ENCODE measurements at places on chromosomes 11 and 22.

GRCh38 chr11:83852775-83853442 lies 566.7 kb upstream of the CCDC90B start:
- no peak for DNase-seq

DNA sequence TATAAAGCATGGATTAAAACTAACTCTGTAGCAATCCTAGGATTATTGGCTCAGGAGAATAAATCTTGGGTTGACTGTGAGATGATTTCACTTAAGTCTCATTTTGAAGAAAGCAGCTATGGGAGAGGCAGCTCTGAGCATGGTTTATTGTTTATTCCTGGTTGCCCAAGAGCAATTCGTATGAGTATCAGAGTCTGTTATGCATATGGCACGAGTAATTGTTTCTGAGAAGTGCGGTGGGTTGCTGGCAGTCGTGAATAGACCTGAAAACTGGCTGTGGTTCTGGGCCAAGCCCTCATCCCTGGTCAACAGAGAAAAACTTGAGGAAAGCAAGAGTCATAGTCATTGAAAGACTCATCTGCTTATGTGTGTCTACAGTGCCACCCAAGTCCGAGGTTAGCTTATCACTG lies 26.8 kb downstream of the DIXDC1 start:
- DNase-seq: no peak

- no peak for DNase-seq
These were observed 2.1 kb downstream of the BARX2 start for GRCh38 chr11:129377739-129378138.

DNA sequence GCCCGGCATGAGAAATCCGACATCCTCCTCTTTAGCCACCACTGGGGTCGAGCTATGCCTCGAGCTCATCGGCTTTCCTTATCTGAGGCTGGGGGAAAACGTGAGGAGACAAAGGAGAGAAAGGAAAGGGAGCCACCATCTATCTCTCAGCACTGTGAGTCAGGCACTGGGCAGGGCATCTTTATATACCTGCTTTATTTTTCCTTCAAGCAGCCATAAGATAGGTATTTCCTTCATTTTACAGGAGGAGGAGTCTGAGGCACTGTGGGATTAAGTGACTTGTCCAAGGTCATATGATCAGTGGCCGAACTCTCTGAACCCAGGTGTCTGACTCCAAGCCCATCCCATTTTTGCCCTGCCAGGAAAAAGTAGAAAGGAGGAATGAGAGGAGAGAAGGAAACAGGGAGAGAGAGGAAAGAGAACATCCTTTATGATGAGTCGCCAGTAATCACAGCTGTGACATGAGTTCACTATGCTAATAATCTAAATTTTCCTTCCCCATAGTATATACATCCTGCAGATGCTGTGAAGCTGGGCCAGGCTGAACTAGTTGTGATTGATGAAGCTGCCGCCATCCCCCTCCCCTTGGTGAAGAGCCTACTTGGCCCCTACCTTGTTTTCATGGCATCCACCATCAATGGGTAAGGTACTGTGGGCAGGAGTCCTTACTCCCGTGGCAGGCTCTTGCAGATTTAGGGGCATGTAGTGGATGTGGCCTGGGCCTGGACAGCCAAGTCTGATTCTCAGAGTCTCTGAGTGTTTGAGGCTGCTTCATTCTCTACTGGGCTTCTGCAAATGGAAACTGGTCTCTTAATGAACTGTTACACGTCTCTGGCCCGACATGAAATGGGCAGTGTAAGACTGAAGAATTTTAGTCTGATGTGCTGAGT lies 21.8 kb downstream of the NAT10 start:
- no peak for DNase-seq

GRCh38 chr11:61720597-61720996 lies 31.8 kb upstream of the MYRF start:
- no peak for DNase-seq

DNA sequence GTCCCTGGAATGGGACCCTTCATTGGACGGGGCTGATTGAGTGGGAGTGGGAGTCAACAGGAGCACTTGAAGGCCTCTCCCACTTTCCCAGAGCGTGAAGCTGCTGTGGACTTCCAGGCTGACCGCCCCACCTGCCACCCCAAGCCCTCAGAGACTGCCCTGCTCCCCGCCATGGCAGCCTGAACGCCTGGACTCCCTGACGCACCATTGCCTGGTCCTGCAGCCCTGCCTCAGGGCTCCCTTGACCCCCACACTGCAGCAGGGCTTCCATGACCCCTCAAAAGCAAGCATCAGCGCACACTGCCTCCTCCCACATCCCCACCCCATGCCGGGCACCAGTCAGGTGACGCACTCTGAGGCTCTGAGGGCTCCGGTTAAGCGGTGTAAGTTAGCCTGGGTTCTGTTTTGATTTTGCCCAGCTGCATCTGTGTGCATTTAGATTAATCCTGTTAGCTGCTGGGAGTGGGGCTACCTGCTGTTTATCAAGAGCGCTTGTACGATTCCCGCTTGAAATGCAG lies 39.4 kb downstream of the TRIM29 start:
- no peak for DNase-seq

DNA sequence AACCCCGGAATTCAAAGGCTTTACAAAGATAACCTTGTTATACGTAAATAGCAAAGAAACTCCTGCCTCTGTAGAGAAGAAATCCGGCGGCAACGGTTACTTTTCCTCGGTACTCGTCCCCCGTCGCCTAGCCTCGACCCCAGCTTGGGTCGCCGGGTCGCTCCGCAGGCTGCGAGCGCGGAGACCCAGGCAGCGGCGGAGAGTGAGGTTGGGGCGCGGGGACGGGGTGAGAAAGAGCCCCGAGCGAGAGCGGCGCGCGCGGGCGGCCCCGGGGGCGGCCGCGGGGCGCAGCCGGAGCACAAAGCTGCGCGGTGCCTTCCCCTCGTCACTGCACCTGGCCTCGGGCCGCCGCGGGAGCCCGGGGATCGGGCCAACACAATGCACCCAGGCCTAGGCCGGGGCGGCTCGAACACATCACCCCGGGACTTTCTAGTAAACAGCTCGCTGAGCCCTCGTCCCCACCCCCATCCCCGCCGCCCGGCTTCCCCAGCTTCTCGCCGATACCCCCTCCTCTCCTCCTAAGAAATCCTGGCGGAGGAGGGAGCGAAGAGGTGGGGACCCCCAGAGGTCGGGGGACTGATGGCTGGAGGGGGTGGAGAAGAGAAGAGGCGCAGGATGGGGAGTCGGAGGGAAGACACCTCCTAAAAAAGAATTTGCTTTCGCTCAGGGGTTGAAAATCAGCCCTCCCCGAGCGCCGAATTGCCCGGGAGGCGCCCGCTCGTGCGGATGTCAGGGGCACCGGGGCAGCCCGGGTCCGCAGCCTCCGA lies 845 bp downstream of the MPPED2 start:
- DNase-seq: no peak

Data from NCI-H2029 treated with DMSO at 0.1 percent for 48 hours (cell line).